ENCODE measurements at places on chromosomes 7 and 10.
A peak's percentile ranks its signal among the peaks of the same experiment; 100 is the strongest.

GRCh38 chr10:24415455-24416125 lies 206.7 kb downstream of the KIAA1217 start:
- no peak for DNase-seq

DNA sequence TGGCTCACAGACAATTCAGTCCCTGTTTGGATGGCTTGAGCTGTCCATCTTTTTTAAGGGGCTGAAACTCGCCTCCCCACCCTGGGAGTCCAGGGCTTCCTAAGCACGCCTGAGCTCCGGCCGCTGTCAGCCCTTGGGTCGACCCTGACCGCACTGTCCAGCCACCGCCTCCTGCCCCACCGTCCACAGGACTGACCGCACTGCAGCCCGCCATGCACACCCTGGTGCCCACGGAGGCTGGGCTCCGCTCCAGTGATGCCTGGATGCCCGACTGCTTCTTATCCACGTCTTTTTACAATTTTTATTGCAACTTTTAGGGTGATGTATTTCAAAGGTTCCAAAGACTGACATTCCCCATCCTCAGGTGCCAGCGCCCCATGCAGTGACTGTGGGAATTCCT lies 39.4 kb upstream of the FOXL3 start:
- no peak for DNase-seq

- no peak for DNase-seq
These were observed 226.2 kb upstream of the TCF7L2 start for GRCh38 chr10:112723876-112724275.

GRCh38 chr10:49761789-49762565 lies at the start of gene OGDHL:
OGDHL (minus strand) TSS chr10:49762323; CDS start chr10:49758592, 3,731 bp downstream.
- peak; percentile 14 for DNase-seq

DNA sequence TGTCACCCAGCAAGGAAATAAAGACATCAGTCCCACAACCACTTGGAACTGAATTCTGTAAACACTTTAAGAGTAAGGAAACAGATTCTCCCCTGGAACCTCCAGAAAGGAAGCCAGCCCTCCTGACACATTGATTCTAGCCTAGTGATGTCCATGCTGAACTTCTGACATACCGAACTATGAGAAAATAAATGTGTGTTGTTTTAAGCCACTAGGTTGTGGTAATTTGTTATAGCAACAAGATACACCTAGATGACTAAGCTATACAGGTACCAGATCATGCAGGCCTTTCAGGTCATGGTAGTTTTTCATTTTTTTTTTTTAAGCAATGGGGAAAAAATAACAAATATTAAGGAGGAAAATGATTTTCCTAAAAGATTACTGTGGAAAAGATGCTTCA lies 37.6 kb upstream of the LRRTM3 start:
- no peak for DNase-seq

GRCh38 chr10:13047529-13048206 lies 46.2 kb upstream of the CCDC3 start:
- no peak for DNase-seq

GRCh38 chr7:128938544-128939074 lies 882 bp downstream of the IRF5 start:
- DNase-seq: peak; percentile 25

DNA sequence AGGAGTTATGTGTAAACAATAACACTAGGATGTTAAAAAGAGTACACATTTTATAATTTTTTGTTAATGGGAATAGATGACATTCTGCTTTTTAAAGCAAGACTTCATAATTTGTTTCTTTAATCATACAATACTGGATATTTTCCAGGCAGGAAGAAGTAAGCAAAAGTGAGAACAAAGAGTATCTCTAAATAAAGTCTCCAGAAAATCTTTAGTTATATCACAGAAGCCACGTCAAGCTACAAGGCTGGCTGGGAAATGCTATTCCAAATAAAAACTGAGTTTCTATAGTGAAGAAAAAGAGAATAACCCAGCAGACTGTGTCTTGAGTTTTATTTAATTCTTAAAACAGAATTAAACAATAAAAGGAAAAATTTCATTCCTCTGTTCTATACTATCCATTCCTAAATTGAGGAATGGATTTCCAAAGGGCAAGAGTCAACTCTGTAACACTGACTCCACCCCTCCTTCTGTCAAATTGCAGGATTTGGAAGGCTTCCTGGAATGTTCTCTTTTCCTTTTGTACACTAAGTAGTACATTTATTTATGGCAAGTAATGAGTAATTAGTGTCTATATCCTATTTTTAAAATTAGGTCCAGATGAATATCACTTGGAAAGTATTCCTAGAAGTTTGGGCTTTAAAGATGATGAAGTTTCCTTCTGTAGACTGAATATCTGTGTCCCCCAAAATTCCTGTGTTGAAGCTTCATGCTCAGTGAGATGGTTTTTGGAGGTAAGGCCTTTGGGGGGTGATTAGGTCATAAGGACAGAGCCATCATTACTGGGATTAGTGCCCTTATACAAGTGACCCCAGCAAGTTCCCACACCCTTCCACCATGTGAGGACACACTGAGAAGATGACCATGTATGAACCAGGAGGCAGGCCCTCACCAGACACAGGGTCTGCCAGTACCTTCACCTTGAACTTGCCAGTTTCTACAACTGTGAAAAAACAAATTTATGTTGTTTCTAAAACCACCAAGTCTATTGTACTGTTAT lies 290.9 kb downstream of the CRPPA start:
- DNase-seq: no peak

GRCh38 chr7:56107954-56108258 lies 1.6 kb upstream of the CHCHD2 start:
- no peak for DNase-seq

DNA sequence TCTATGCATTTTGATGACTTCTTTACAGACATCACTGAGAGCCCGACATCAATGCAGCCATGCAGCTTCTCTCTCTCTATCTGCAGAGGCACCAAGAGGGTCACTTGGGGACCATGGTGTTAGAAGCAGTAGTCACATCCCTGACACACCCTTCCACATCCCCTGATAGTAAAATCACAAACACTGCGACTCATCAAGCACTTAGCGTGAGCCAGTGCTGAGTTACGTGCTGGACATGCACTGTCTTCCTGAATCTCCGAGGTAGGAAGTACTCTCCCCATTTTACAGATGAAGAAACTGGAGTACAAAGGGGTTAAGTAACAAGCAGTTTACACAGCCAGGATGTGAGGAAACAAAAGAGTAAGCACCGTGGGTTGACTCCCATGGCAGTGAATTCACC lies 109.2 kb downstream of the OSBPL3 start:
- no peak for DNase-seq

Measured in CD4-positive, alpha-beta T cell treated with Interleukin-12 subunit alpha and Interleukin-12 subunit beta, for 1 hour (primary cell).